HCEC 1CT (cell line): ENCODE measurements at places on chromosomes 5 and 9.

- DNase-seq = no peak
Observed at GRCh38 chr9:20357037-20357432, 265.3 kb downstream of the MLLT3 start.

DNA sequence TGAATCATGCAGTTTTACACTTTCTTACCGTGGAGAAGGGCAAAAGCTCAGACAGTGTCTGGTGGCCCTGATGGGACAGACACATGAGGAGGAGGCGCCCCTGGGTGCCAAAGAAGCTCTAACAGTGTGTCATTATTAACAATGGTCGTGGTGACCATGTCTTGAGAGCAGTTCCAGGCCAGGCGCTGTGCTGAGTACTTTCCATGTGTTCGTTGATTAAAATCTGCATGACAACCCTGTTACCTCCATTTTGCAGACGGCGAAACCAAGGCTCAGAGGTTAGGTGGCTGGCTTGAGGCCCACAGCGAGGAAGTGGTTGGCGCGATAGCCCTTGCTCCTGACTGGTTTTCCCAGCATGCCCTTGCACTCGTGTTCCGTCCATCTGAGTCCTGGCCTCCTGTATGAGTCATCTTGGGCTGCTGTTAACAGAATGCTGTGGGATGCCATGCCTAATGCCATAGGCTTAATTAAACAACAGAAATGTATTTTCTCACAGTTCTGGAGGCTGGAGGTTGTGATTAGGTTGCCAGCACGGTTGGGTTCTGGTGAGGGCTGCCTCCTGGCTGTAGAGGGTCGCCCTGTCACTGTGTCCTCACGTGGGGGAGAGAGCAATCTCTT, 92.0 kb downstream of the AMBP start:
- DNase-seq = no peak

- no peak for DNase-seq
Observed at GRCh38 chr5:35804841-35805240, 51.9 kb upstream of the IL7R start.

DNA sequence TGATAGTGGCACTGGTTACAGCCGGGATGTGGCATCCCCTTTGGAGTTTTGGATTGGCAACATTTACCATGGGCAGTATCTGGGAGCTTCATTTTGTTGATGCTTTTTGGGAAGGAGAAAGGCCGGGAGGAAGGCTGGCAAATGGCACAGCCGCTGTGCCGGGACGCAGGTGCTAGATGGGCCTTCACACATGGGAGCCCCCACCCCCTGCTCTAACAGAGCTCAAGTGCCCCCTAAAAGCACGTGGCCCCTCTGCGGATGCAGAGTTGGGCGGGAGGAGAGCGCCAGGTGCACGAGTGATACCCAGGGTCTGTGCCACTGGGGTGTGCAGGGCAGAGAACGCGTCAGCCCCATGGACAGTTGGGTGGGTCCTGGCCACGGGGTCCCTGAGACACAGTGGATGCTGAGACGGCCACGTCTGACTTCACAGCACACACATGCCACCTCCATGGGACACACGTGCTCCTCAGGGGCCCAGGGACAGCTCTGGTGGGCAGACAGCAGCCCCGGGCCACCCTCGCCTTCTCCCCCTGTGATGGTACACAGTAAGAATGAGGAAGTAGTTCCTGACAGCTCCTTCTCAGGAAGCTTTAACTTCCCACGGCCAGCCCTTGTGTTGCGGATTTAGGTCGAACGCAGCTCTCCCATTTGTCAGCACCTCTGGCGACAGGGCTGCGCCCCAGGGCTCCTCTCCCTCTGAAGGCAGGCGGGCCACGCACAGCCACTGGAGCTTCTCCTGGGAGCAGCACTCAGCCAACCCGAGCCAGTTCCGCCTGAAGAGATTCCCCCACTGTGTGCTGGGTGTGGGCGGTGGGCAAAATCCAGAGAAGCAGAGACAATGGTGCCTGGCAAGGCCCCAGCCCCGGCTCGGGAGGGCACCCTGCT, 10.8 kb downstream of the SLC9A3 start:
- DNase-seq = no peak

DNA sequence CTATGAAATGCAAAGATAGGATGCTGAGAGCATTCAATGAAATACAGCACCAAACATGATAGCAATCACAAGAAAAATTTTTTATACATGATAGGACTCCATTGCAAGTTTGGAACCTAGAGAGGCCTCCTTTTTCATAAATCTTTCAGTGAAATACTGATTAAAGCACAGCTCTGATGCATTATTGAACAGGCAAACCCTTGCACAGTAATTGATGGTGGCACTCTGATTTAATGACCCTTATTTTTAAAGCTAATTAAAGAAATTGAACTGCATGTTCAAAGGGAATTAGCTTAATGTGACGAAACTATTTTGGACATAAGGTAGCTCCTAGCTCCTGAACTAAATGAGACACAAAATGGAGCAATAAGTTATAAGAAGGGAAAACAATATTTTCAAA, 44.6 kb downstream of the MPDZ start:
- no peak for DNase-seq

DNA sequence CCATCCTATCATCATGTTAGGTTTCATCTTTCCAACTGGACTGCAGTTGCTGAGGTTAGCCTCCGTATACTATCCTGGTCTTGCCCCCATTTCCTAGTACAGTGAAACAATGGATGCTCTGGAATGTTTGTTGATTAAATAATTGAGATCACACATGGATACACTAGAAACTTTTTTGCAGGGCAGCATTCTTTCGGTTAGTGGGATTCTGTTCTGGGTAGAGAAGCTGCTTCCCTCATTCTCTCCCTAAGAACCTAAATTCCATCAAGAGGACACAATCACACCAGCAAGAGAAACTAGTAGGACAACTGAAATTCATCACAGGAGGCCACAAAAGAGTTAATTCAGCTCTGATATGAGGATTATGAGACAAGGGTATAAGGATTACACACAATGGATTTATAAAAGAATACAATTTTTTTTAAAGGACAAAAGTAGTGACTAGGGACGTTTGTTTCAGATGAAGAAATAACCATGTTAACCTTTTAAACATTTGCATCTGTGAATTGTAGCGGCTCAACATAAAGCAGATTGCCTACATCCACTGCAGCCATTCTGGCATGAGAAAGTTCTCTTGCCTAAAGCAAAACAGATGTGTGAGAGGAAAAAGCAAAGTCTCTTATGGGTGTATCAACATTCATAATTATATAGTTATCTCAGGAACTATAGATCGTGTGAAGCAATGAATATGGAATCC, 162.7 kb upstream of the LHFPL2 start:
- DNase-seq = no peak

GRCh38 chr5:6729386-6730310, 16.4 kb downstream of the TENT4A start:
- no peak for DNase-seq

GRCh38 chr9:71681104-71681707, 87.1 kb downstream of the CEMIP2 start:
- DNase-seq = no peak

- no peak for DNase-seq
Observed at GRCh38 chr9:19759066-19759465, 29.8 kb downstream of the SLC24A2 start.

GRCh38 chr9:110089681-110090370, 118.1 kb downstream of the C9orf152 start:
- DNase-seq = no peak

DNA sequence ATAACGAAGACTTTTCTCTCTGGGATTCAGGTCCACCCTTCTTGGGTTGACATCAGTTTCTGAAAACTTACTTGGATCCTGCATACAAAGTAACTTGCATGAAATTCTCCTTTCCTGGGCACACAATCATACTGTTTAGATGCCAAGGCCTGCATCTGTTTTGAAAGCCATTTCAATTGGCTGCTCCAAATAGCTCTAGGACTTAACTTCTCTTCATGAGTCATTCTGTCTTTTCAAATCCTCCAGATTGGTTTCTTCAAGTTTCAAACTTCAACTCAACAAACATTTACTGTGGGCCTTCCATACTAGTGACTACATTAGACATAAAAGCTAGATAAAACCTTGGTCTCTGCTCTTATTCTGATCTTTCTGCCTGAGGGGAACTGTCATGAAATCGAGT, 54.8 kb upstream of the HMHB1 start:
- DNase-seq = no peak

GRCh38 chr9:127549751-127550150, 62.3 kb upstream of the STXBP1 start:
- no peak for DNase-seq

- no peak for DNase-seq
Observed at GRCh38 chr9:110814159-110814558, 145.6 kb downstream of the MUSK start.

GRCh38 chr5:176611435-176611834, 1.5 kb upstream of the GPRIN1 start:
- DNase-seq = peak; percentile 63

GRCh38 chr5:34043099-34043876, at the start of gene C1QTNF3:
Gene C1QTNF3 (minus strand): TSS chr5:34043213. CDS start chr5:34043125, 88 bp downstream.
- no peak for DNase-seq
